Stimulated activated CD4-positive, alpha-beta T cell treated with anti-CD3 and anti-CD28 coated beads, Interleukin-15, amount 100 ng/mL, for 1 hour (primary cell): ENCODE measurements at places on chromosomes 5 and 9.
A peak's percentile ranks its signal among the peaks of the same experiment; 100 is the strongest.

DNA sequence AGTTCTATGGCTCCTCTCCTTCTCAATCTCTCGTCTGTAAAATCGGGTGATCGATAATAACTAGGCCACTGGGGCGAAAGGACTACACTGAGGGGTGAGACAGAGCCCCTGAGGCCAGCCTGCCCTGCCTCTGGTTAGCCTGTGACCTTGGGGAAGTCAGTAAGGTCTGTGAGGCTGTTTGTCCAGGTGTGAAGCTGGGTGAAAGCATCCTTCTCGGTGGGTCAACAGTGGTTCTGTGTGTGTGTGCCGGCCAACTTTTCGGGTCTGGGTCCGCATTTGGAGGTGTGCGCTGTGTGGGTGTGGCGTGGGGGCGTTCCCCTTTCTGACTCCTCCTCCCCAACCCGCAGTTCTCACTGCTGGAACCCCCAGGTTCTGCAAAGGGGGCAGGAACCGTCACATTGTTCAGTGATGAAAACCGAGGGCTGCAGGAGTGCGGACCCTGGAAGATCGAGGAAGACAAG, 5.0 kb upstream of the RNF44 start:
- peak; percentile 43 for DNase-seq

- DNase-seq = no peak
Measured at GRCh38 chr9:12956261-12956660, 181.4 kb downstream of the LURAP1L start.

GRCh38 chr5:146770980-146771379, 107.6 kb downstream of the PPP2R2B start:
- DNase-seq = no peak

GRCh38 chr9:81558091-81558830, 131.1 kb downstream of the TLE1 start:
- DNase-seq = no peak
